ENCODE measurements at places on chromosomes 5 and 9. TPM values are rescaled to one million over a fixed set of nuclear protein-coding genes. Genes with fewer than 3 reads are reported as not detected.

HINT2 gene
- 51.8 TPM for polyA plus RNA-seq

ABLIM3 gene
- 1.3 TPM for polyA plus RNA-seq

ADAMTS16 gene
- polyA plus RNA-seq: 69.6 TPM

IQGAP2 gene
- polyA plus RNA-seq: 60.8 TPM

ZCCHC10 gene
- 30.9 TPM for polyA plus RNA-seq

CD14 gene
- polyA plus RNA-seq: 8.4 TPM

MCC gene
- polyA plus RNA-seq: 29.4 TPM

LHX3 gene
- polyA plus RNA-seq: not detected

SHOC1 gene
- polyA plus RNA-seq: 0.61 TPM

DNA sequence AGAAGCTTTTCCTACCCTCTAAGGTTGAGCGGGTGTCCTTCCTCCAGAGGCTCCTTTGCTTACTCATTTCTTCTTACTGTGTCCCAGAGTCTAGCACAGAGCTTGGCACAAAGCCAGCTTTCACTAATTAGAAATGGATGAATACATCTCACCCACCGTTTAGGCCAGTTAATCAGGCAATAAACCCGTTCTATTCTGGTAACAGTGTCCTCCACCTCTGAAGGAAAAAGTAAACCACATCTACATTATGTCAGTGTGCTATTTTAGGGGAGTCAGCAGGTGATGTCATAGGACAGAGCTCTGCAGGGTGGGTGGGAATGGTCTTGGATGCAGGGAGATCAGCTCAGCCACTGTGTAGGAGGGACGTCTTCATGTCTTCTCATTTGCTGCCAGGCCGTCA lies 109.2 kb downstream of the OSTF1 start:
- DNase-seq: no peak

DNA sequence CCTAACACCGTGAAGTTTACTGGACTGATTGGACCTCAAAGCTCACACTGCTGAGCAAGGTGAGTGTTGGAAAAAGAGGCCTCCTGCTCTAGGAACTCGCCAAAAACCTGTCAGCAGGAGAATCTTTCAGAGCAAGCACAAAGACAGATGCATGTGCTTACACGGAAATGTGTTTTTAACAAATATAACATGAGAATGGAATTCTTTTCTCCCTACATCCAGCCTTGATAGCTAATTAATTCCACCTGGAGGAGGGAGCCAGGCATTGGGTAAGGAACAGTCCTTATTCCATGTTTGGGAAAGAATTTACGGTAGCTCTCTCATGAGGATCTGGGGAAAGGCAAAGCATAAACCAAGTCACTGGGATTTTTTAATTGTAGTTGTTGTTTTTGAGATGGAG lies 98.8 kb downstream of the KLF4 start:
- no peak for DNase-seq

GRCh38 chr5:158390577-158390976 lies 531.6 kb upstream of the CLINT1 start:
- no peak for DNase-seq

DNA sequence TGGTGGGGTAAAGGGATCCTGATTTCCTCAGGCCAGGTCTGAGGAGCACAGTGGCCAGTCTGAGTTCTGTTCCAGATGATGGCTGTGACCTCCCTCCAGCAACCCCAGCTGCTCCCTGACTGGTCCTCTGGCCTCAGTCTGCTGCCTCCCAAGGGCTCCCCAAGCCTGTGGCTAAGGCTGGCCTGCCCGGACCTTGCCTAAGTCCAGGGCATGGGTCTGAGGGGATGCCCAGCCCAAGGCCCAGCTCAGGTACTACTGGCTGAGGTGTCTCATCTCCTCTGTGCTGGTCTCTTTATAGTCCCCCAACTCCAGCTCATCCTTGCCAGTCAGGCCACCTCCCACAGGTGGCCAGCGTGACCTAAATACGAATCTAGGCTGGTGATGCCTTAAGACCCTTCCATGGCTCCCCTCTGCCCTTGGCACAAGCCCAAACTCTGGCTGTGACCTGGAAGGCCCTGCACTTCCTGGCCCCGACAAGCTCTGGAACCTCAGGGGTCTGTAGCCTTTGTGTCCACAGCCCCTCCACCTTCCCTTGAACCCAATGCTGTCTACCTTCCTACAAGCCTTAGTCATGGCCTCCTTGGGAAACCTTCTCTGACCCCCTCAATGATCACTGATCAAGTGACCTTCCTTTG lies 9.8 kb downstream of the KIF12 start:
- no peak for DNase-seq

DNA sequence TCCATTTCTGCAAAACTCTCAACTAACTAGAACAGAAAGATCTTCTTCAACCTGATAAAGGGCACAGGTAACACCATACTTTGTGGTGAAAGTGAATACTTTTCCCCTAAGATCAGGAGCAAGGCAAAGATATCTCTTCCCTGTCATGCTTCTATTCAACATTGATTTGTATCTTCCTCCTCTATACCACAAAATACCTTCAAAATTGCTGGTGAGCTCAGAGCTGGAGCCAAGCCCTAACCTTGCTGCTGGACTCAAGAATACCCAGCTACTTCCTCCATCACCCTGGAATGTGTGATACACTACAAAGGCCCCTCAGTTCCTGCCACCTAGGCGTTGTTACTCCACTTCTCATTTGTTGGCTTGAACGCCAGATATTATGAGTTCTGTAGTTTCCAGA lies 499.0 kb downstream of the ACTL7B start:
- no peak for DNase-seq

- DNase-seq: no peak
Observed at GRCh38 chr9:15549611-15550010, 3.2 kb upstream of the CCDC171 start.

- DNase-seq: no peak
Observed at GRCh38 chr5:122401976-122402725, 90.1 kb downstream of the SNCAIP start.

DNA sequence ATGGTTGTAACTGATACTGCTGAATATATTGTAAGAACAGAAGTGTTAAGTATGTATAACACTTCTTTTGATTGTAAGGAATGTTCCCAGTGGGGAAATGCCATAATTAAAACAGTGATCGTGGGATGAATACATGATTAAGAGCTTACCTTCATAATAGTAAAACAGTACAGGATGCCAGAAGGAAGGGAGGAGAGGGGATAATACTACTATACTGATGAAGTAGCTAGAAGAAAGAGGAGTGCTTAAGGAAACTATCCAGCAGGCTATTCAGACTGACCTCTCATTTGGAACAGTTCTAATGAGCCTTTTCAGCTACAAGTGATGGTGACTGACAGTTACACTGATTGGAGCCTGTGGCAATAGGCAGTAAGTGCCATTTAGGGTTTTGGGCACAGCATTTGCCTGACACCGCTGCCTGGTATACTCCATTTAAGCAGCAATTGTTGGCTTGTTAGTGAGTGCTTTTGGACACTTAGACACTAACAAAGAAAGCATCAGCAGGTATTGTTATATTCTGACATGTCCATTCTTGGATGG lies 33.8 kb upstream of the KDM4C start:
- no peak for DNase-seq

DNA sequence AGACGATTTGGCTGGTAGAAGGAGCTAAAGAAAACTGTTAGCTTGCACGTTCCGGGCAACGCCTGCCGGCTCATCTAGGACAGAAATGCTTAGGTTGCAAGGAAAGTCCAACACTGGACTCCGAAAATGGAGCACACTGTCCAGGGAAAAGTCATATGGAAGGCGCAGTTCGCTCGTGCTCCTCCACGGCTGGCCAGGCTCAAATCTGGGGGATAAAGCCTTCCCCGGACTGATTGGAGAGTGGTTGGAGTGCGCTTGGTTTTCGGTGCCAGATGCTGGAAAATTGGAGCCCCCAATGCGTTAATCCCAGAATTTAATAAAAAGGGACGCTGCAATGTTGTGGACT lies 955 bp downstream of the CDH6 start:
- no peak for DNase-seq

GRCh38 chr9:35646153-35646532 lies 4.6 kb downstream of the SIT1 start:
- DNase-seq: peak; percentile 71

GRCh38 chr9:14756291-14756690 lies 33.8 kb upstream of the CER1 start:
- DNase-seq: no peak

- no peak for DNase-seq
Observed at GRCh38 chr5:91225848-91226686, 157.1 kb downstream of the ARRDC3 start.

- DNase-seq: peak; percentile 16
Observed at GRCh38 chr5:146213210-146213826, 9.9 kb downstream of the RBM27 start.

- peak; percentile 68 for DNase-seq
Observed at GRCh38 chr5:32193591-32193990, 19.5 kb upstream of the GOLPH3 start.

DNA sequence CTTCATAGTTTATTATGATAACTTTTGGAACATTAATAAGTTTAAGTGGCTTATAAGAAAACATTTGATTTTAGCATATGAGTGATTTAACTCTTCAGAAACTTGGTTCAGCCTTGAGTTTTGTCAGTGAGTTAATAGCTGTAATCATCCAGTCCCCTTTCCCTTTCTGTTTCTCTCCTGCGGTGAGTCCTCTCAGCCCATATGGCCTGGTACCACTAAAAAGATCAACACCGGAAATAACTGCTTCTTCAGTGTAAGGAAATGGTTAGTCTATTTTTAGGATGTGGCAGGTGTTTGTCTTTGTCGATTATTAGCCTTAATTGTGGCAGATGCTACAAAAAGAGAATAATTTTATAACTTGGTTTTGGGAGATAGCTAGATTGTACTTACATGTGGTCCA lies 120.2 kb upstream of the GRHPR start:
- no peak for DNase-seq

DNA sequence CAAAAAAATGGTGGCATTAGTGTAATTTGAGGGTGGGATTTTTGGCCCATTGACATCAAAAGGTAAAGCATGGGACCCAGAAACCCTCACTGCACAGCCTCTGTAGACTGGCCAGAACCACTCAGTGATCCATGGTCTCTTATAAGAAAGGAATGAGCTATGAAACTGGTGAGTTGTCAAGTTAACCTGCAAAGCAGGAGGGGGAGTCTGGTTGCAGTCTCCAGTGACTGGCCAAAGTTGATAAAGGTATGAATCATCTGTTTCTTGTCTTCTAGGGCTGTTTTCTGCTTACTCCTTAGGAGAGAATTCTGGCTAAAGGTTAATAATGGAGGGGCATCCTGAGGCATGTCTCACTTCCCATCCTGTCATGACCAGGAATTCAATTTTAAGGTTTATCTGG lies 325.2 kb downstream of the TLR4 start:
- DNase-seq: no peak

GRCh38 chr9:94745806-94746540 lies 19.5 kb downstream of the AOPEP start:
- no peak for DNase-seq

DNA sequence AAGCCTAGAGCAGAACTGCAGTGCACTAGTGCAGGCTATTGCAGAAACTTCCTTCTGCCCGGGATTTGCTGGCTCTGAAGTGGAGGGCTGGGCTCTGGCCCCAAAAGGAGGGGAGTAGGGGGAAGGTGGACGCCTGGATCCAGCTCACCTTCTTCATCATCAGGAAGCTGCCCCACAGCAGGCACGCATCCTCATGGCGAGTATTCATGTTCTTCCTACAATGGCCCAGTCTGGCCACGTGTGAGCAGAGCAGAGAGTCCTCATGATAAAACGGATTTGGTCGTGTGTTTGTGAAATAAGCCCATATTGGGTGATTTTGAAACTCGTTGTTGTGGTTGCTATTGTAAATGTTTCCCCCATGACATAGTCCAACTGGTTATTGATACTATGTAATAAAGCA lies 8.2 kb upstream of the GLIPR2 start:
- no peak for DNase-seq

GRCh38 chr5:6311568-6312501 lies 66.5 kb downstream of the MED10 start:
- DNase-seq: no peak
